ENCODE measurements at places on chromosomes 5 and 9.

GRCh38 chr5:151592855-151593408, 1.8 kb upstream of the FAT2 start:
- peak overlapping the region; percentile 33 for H3K27ac ChIP-seq
- peaks cover 46% of the 10 kb centered on the region for H3K4me1 ChIP-seq
- DNase-seq = peak; percentile 3
- no peak overlapping the region for H3K4me3 ChIP-seq

DNA sequence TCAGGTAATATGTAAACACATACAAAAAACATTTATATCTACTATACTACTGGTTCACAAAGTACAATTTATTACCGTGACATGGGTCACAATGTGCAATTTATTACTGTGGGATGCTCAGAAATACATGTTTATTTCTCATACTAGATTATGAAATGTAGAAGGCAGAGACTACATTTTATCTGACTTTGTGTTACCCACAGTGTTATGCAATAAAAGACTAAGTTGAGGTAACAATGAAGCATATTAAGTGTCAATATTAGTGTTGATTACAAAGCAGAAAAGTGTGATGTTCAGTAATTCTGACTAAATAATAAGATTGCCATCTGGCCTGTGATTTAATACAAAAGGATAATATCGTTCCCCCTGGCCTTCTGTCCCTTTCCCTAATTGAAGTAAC, 42.4 kb downstream of the CPLANE1 start:
- DNase-seq = no peak
- no peak overlapping the region for H3K27ac ChIP-seq
- H3K4me3 ChIP-seq = no peak overlapping the region
- peaks cover 24% of the 10 kb centered on the region for H3K36me3 ChIP-seq
- H3K4me1 ChIP-seq = peaks cover 3% of the 10 kb centered on the region
- H3K27me3 ChIP-seq = no peaks in the 10 kb centered on the region

DNA sequence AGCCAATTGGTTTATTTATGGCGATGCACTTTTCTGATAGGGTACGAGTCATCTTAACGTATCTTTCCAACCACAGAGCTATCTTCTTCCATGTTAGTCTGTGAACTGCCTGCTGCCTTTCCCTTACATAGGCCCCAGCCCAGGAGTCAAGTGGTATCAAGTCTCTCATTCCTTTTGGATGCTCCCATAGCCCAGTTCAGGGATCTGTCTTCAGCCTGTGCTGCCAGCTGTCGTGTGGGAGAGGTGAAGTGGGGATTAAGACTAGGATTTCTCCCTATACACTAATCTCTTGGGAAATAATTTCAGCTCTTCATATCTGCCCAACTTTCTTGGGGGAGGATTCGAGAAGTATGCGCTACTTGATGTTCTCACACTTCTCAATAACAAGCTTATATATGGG, 475.7 kb downstream of the EBF1 start:
- no peaks in the 10 kb centered on the region for H3K36me3 ChIP-seq
- no peak overlapping the region for H3K4me3 ChIP-seq
- no peaks in the 10 kb centered on the region for H3K27me3 ChIP-seq
- H3K27ac ChIP-seq = no peak overlapping the region
- H3K4me1 ChIP-seq = no peaks in the 10 kb centered on the region

DNA sequence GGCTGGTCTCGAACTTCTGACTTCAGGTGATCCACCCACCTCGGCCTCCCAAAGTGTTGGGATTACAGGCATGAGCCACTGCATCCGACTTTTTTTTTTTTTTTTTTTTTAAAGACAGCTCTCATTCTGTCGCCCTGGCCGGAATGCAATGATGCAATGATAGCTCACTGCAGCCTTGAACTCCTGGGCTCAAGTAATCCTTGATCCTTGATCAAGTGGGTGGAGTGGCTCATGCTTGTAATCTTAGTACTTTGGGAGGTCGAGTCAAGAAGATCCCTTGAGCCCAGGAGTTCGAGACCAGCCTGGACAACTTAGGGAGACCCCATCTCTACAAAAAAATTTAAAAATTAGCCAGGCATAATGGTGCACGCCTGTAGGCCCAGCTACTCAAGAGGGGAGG, 8.1 kb downstream of the SEC24A start:
- DNase-seq = no peak
- no peaks in the 10 kb centered on the region for H3K27me3 ChIP-seq
- no peak overlapping the region for H3K27ac ChIP-seq

- no peaks in the 10 kb centered on the region for H3K27me3 ChIP-seq
- no peaks in the 10 kb centered on the region for H3K4me1 ChIP-seq
- H3K27ac ChIP-seq = no peak overlapping the region
- H3K4me3 ChIP-seq = no peak overlapping the region
- DNase-seq = no peak
- no peaks in the 10 kb centered on the region for H3K36me3 ChIP-seq
These were observed 6.9 kb upstream of the PDCL start for GRCh38 chr9:122835313-122835731.

GRCh38 chr5:132662925-132663770, 5.2 kb downstream of the IL13 start:
- H3K27ac ChIP-seq = no peak overlapping the region
- peaks cover 6% of the 10 kb centered on the region for H3K27me3 ChIP-seq
- peaks cover 11% of the 10 kb centered on the region for H3K4me1 ChIP-seq
- peaks cover 2% of the 10 kb centered on the region for H3K36me3 ChIP-seq
- no peak overlapping the region for H3K4me3 ChIP-seq

DNA sequence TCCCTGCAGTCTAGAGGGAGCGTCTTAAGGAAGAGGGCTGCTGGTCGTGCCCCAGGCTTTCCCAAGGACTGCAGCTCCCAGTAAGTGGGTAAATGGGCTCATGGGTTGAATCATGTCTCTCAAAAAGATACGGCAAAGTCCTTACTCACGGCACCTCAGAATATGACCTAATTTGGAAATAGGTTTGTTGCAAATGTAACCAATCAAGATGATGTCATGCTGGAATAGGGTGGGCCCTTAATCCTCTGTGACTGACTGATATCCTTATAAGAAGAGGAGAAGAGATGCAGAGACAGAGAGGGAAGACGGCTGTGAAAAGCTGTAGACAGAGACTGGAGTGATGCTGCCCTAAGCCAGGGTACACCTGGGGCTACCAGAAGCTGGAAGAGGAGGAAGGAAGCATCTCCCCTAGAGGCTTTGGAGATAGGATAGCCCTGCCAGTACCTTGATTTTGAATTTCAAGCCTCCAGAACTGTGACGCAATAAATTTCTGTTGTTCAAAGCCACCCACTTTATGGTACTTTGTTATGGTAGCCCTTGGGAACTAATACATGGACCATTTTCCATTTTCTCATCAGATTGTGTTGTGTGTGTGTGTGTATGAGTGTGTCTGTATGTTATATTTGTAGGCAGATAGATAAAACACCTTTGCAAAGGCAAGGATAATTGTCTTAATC, 15.0 kb downstream of the GALNT10 start:
- H3K4me3 ChIP-seq = no peak overlapping the region
- H3K36me3 ChIP-seq = no peaks in the 10 kb centered on the region
- DNase-seq = peak; percentile 61
- peaks cover 3% of the 10 kb centered on the region for H3K4me1 ChIP-seq
- H3K27ac ChIP-seq = no peak overlapping the region
- H3K27me3 ChIP-seq = no peaks in the 10 kb centered on the region

GRCh38 chr5:28917631-28918030, 1879.2 kb upstream of the CDH9 start:
- H3K4me3 ChIP-seq = no peak overlapping the region
- no peak overlapping the region for H3K27ac ChIP-seq
- no peaks in the 10 kb centered on the region for H3K27me3 ChIP-seq
- no peaks in the 10 kb centered on the region for H3K36me3 ChIP-seq

GRCh38 chr5:141478321-141478945, 2.7 kb downstream of the PCDHGC3 start:
- no peaks in the 10 kb centered on the region for H3K27me3 ChIP-seq
- DNase-seq = no peak
- H3K4me3 ChIP-seq = no peak overlapping the region
- peaks cover 21% of the 10 kb centered on the region for H3K4me1 ChIP-seq

DNA sequence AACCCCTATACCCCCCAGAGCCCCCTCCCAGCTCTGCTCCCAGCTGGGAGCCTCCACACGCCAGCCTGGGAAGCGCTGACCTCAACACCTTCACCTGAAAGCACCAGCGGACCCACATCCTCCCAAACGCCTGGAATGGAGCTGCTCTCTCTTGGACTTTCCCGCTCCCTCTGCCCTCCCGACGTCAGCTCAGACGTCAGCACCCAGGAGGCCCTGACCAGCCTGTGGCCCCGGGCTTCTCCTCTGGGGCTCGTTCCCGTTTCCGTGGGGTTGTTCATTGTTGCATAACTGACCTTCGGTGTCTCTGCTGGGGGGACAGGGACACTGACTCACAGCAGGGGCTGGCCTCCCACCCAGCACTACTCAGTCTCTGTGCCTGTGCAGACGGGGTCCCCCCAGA, 35.0 kb upstream of the SLC6A3 start:
- H3K36me3 ChIP-seq = peaks cover 68% of the 10 kb centered on the region
- H3K27me3 ChIP-seq = no peaks in the 10 kb centered on the region
- H3K27ac ChIP-seq = no peak overlapping the region
- DNase-seq = no peak
